NCI-H187 (cell line): ENCODE measurements at places on chromosomes 3 and 15.

DNA sequence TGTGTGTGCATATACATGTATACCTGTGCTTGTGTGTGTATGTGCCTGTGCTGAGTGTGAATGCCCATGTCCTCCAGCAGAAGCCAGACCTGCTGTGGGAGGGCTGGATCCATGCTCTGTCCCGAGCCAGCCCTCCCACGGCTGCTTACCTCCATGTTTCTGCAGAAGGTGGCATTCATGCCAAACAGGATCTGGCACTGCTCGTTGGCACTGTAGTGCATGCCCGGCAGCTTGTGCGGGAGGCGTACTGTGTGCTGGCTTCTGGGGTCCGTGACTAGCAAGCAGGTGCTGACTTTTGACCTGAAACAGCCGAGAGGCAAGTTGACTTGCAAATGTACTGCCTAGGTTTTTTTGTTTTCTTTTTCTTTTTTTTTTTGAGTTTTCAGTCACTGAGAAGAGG is 189.3 kb downstream of the ADAMTS17 start:
- DNase-seq: no peak

DNA sequence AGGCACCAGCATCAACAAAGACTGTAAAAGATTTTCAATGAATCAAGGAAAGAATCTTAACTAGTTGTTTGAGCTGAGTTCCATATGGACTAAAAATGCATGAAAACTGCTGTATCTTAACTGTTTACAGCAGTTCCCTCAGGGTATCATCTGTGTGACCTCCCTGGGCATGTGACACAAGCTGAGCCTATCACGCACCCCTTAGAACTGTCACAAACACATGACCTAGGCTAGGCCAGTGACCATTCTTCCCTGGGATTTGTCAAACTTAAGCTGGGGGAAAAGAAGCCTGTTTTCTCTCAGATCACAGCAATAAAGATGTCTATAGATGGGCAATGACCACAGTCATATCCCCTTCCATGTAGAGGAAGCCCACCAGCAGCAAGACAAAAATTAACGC is 35.7 kb downstream of the IGF2BP2 start:
- no peak for DNase-seq

DNA sequence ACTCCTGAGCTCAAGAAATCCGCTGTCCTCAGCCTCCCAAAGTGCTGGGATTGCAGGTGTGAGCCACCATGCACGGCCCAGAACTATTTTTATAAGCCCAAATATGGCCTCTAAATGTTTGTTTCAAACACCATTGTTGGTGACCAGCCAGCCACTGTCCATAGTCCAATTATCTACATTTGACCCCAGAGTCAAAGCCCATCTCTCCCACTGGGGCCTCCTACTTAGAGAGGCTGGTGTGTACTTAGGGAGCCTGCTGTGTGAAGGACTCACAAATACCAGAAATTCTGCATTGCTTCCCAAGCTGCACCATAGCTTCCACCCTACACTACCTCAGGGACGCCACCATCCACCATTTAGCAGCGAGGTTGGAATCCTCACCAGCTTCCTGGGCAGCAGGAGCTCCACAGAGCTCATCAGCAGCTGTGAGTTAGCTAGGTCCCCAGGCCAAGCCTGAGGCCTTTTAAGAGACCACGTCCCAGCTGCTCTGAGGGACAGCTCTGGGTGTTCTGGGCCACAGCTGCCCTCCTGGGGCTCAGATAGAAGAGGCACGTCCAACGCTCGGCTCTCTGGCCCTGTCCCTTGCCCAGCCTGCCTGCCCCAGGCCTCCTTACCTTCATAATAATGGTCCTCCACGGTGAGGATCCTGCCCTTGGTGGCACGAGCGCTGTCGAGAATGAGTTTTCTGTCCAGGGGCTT is 29.5 kb downstream of the TKT start:
- DNase-seq: no peak

- DNase-seq: no peak
Measured at GRCh38 chr15:77980098-77980497, 97.4 kb downstream of the TBC1D2B start.

DNA sequence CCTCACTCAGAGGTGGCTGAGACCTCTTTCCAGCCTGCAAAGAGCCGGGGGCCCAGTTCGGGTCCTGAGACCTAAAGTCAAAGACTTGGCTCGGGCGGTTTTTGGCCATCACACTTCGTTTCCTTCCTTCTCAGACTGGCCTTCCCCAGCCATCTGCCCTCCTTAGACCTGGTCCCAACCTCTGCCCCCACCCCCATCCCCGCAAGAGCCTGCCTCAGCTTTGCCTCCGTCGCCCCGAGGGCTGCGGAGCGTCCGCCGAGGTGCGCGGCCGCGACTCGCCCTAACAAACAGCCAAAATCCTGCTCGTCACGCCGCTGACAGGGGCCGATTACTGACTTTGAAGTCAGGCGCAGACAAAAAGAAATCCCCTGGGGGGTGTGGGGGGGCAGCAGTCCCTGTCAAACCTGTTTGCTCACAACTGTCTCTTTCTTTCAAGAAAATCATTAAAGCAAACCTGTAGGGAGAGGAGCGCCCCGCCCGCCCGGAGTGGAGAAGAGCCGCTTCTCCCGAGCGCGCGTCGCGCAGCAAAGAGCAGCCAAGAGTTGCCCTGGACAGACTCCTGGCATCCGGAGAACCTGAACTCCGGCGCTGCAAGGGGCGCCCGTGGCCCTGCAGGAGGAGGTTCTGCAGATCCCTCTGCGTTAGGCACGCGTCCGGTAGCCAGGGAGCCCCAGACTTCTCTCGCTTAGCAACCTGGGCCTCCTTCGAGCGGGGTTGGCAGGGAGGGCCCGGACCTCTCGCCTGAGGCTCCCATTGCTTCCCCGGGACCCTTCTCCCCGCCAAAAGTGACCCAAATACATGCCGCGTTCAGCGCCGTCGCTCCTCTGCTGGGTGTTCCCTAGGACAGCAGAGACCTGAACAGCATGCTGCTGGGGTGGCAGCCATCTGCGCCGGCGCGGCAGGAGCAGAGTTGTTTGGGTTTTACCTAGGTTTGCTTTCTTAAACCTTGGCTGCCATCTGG is 4.5 kb downstream of the SOX14 start:
- no peak for DNase-seq

DNA sequence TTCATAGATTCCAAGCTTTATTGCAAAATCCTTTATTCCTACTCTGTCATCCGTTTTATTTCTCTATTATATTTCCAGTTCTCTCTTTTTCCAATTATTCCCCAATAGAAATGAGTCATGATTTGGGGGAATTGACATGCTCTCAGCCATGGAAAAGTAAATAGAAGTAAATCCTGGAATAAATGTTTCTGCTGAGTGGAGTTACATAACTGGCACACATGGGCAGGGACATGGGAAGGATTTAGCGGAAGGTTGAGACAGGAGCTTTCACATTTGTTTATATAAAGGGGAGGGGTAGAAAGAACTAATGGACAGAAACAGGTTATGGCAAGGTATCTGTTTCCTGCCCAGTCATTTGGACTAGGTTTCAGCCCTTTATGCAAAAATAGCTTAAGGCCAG is 221.6 kb downstream of the PLOD2 start:
- no peak for DNase-seq
